ENCODE measurements at places on chromosomes 2 and 18.

DNA sequence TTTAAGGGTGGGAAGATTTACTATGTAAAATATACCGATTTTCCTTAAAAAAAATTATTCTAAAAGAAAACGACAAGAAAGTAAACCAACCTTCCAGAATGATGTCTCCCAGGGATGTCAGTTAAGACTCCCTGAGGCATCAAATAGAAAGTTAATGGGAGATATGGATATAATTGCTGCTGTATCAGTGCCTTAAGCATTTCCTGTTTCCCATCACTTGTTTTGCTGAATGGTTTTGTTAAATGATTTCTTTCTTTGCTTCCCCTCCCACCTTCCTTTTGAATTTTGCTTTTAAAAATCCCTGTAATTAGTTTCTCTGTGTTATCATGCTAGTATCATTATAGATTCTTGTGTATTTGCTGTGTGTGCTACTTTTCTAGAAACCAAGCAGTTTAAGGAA, 154.3 kb upstream of the CWC22 start:
- DNase-seq: no peak

DNA sequence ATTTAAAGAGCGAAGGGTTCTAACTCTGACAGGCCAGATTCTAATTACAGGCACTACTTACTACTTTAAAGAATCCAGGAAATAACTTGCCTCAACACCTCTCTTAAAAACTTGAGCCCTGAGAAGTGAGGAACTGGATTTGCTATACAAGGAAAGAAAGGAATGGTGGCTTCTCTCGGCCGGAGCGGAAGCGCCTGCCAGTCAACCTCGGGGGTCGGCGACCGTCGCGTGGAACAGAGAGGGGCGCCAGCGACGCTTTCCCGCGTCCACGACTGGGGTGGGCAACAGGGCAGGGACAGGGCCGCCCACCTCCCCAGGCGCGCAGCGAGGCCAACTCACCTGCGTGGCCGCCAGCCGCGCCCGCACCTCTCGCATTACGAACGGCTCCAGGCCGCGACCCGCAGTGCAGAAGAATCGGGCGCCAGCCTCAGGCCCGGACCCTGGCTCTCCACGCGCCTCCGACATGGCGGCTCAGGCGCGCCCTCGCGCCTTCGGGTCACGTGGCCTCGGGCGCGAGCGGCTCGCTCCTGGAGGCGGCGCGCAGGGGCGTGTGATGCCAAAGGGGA, at the start of gene THUMPD2:
THUMPD2 (minus strand) TSS at position 484 of the 566 bp plus-strand sequence; CDS start at position 465, 19 bp downstream.
- peak; percentile 81 for DNase-seq

DNA sequence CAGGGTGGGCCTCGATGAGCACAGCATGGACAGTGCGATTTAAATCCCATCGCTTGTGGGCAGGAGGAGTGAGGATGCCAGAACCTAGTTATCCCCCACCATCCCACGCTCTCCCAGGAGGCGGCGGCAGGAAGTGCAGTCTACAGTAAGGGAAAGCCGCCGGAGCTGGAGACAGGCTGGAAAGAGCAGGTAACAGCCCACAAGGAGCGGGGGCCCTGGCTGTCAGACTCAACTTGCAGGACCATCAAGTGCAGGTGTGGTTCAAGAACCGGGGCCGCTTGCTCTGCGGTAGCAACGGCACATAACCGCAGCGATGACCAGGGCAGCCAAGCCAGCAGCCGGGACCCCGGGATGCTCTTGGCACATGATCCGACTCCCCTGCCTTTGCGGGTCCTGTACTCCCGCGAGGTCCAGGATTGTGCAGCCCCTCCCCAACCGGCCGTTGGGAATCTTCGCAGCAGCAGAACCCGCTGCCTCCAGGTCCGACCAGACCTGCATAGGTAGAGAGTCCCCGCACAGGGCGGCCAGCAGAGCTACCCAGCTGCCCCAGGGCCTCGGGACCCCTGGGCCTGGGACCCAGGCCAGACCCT, 82.1 kb downstream of the BIN1 start:
- DNase-seq: peak; percentile 41

DNA sequence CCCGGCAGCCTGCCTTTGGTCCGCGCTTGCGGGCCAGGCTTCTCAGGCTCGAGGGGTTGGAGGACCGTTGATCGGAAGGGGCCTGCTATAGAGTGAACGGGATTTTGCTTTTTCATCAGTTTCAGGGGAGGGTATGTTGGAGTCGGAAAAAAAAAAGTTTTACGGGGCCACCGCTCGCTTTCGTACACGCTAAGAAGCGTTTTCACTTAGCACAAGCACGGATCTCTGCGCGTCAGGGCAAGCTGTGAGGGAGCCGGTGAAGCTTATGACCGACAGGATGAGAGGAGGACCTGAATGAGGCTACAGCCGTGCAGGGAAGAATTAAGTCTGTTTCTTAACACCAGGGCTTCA, 443 bp downstream of the CPSF3 start:
- no peak for DNase-seq

- DNase-seq: no peak
These were observed 63.8 kb upstream of the SEC11C start for GRCh38 chr18:59075923-59076322.

GRCh38 chr2:94987074-94988020, 38.2 kb upstream of the MAL start:
- DNase-seq: no peak

DNA sequence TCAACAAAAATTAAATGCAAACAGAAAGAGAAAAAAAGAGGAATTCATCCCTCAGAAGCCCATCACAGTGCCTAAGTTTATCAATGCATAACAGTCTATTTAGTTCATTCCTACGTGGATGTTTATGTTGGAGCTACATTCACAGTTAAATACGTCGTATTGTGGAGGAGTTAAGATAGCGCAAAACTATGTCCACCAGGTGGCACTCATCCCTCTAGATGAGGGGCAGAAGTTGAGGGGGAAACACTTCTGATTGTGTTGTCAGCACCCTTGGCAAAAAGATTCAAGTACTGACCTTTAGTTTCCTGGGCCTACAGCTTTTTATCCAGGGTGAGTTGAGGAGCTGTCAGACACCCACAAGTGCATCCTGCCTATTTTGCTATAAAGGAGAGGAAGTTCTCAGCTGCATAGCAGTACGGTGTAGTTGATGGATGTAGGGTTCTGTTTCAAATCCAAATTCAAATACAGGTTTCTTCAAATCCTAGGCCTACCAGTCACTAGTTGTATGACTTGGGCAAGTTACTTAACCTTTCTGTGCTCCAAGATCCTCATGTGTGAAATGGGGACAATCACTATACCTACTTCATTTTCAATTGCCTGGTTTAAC, 26.8 kb upstream of the MYO1B start:
- DNase-seq: peak; percentile 81

GRCh38 chr2:148548716-148549400, 95.7 kb upstream of the EPC2 start:
- no peak for DNase-seq

DNA sequence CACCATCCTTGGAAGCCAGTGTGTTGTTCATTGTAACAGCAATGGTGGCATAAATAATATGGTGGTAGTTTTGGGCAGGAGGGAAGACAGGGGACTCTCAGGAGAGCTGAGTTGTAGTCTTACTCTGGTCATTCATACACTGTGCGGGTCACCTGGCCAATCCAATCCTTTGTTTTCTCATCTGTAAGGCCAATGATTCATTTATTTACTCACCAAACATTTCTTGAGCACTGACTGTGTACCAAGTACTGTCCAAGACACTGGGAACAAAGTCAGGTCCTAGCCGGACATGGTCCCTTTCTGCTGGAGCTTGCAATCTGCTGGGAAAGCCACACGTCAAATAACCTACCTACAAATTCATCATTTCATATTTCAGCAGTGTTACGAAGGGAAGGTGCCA, 302.7 kb downstream of the CYP26B1 start:
- no peak for DNase-seq

DNA sequence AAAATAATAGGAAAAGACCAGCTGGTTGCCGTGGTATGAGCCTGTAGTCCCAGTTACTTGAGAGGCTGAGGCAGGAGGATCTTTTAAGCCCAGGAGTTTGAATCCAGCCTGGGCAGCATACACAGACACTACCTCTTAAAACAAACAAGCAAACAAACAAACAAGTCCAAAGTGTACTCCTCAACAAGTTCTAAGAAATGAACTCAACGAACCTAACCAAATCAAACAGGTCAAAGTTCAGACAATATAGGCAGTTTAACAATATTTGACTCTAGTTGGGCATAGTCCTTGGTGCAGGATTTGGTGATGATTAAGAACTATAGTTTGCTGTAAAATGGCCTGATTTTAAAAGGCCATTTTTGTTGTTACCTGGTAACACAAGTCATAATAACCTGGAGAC, 41.9 kb upstream of the RHOB start:
- no peak for DNase-seq

DNA sequence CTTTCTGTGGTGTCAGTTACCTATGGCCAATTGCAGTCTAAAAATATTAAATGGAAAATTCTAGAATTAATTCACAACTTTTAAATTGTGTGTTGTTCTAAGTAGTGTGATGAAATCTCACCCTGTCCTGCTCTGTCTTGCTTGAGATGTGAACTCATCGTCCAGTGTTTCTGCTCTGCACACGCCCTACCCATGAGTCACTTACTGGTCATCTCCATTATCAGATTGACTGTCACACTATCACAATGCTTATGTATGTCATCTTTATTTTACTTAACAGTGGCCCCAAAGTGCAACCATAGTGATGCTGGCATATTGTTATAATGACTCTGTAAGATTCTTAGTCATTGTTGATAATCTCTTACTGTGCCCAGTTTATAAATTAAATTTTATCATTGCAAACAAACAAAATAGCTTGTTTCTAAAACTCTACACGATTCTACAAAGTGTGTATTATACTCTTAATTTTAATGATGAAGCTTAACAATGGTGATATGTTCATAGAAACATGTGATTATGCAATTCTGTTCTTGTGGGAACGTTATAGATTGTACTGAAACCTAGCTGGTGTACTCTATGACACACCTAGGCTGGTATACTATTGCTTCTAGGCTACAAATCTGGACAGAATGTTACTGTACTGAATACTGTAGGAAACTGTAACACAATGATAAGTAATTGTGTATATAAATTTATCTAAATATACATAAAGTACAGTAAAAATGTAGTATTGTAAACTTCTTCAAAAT, 1086.8 kb upstream of the PIK3C3 start:
- DNase-seq: no peak

DNA sequence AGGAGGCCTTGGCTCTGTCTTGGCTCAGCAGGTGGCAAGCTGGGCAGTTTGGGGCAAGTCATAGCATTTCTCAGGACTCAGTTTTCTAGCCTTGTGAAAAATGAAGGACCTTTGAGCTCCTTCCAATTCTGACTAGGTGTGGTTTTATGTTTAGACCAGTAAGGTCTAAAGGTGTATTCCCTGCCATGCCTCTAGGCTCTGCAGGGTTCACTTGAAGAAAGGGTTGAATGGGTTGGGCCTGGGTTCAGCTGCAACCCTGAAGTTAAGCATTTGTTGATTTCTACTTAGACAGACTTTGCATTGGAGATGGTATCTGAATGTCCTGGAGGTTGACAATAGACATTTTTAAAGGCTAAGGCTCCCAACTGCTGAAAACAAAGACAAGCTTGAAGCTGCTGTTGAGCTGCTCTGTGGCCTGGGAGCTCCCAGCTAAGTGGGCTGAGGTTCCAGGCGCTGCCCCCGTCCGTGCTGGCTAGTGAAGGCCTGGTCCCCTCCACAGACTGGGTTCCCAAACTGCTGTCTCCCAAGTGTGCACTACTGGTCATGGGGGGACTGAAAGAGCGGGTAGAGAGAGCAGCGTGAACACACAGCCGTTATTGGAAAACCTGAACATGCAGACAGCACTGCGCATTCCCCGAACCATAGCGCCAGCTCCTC, 100.7 kb upstream of the SMAD7 start:
- DNase-seq: no peak

GRCh38 chr2:158965641-158966040, 2.8 kb upstream of the TANC1 start:
- DNase-seq: no peak

DNA sequence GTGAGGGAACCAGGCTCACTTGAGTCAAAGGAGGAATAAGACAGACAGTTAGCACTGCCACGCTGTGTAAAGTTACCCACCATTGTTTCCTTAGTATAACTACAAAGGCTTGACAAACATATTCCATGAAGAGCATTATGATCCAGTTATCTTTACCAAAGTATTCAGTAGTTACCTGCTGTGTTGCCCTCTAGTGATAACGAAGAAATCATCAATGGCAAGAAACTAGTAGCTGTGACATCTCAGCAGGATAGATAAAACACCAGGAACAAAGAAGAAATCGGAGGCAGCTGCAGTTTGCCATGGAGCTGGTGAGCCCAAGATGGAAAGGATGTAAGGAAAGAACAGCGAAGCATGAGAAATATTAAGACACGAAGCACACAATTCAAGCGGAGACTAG, 215.3 kb upstream of the FSHR start:
- DNase-seq: no peak

GRCh38 chr2:231960810-231961348, 634 bp upstream of the DIS3L2 start:
- no peak for DNase-seq

DNA sequence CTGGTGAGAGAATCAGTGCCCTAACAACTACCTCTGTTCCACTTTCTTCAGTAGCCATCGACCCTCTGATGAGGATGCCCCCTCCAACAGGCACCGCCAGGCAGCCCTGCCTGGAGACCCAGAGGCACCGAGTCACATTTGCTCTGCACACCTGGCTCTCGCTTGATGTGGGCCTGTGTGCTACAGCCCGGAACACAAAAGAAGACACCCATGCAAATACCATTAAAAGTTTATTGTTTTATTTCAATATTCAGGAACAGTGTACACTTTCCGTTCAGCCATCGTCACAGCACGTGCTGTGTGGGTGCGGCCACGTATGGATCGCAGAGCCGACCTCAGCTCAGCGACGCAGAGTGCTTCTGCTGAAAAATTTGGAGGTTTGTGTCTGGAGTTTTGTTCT, 154.0 kb downstream of the MBP start:
- no peak for DNase-seq

DNA sequence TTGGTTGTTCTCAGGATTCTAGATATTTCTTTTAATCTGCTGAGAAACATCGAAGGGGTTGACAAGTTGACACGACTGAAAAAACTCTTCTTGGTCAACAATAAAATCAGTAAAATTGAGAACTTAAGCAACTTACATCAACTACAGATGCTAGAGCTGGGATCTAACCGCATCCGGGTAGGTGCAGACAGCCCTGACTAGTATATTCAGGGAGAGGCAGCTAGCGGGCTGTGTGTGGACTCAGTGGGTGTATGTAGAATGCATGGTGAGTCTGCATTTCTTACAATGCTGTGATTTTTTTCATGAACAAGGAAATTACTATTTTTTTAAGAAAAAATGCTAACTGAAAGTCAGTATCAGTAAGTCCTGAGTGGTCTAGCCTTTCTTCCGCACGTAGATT, 10.1 kb downstream of the PPP1R7 start:
- no peak for DNase-seq

- DNase-seq: no peak
These were observed 78.3 kb downstream of the SMAD7 start for GRCh38 chr18:48872234-48873145.

GRCh38 chr2:37554687-37555086, 116.8 kb downstream of the CDC42EP3 start:
- no peak for DNase-seq

- peak; percentile 60 for DNase-seq
These were observed 178.1 kb upstream of the PKDCC start for GRCh38 chr2:41869542-41870264.

- DNase-seq: no peak
These were observed 21.6 kb upstream of the GPR75 start for GRCh38 chr2:53881360-53881759.
